ENCODE measurements at places on chromosomes 6 and 20.

DNA sequence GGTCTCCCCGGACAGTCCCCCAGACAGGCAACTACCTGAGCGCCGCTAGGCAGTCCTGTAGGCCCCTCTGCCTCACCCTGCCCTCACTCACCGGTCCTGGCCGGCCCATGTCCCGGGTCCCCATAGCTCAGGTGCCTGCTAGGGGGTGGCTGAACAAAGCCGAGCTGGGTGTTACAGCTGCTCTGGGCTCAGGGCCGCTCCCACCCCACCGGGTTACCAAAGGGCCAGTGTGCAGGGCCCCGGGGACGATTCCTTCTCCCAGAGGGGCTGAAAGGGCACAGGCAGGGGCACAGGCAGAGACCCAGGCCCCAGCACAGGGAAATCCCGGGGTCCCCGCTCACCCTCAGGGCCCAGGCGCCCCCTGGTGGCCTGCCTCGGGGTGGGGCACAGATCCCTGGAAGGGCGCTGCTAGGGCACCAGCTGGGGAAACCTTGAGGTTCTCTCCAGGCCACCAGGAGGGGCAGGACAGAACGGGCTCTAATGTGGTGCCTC, 118.4 kb downstream of the GRM4 start:
- DNase-seq, result no peak

DNA sequence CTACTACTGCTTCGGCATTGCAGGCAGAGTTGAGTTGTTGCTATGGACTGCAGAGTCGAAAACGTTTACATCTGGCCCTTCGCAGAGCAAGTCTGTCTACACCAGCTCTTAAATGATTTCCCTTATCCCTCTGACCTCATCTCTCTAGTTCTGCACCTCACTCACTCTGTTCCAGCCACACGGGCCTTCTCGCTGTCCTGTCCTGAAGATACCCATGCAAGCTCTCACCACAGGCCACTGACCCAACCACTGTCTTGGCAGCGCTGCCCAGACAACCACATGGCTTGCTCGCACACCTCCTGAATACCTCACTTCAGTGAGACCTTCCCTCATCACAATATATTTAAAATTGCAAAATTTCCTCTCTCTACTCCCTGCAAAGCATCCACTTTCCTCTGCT, 31.4 kb downstream of the B4GALT5 start:
- no peak for DNase-seq

DNA sequence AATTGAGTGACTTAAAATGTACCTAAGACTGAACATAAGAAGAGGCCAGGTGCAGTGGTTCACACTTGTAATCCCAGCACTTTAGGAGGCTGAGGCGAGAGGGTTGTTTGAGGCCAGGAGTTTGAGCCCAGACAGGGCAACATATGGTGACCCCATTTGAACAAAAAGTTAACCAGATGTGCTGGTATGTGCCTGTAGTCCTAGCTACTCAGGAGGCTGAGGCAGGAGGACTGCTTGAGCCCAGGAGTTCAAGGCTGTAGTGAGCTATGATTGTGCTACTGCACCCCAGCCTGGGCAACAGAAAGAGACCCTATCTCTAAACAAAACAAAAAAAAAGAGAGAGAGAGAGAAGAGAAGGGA, 10.1 kb upstream of the PAQR8 start:
- no peak for DNase-seq

DNA sequence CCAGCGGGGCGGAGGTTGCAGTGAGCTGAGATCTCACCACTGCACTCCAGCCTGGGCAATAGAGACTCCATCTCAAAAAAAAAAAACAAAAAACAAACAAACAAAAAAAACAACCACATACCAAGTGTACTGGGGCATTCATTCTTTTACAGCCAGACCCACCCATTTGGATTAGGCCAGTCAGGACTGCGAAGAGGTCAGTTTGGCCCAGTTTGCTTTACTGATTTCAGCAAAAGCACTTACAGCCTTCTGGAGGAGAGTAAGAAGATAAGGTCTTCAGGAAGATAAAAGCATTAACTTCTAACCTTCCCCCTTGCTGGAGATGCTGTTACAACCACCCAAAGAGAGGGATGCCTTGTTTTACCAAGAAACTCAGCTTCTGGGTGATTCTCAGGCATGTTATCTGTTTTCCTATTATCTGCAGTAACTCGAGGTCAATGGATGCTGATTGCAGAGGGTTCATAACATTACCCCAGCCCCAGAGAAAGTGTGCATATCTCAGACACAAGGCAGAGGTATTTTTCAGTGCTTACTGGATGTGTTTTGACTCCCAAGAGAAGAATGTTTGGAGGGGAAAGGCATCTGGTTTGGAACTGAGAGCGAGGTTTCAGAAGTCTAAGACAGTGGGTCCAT, 118.9 kb downstream of the RIN2 start:
- no peak for DNase-seq

DNA sequence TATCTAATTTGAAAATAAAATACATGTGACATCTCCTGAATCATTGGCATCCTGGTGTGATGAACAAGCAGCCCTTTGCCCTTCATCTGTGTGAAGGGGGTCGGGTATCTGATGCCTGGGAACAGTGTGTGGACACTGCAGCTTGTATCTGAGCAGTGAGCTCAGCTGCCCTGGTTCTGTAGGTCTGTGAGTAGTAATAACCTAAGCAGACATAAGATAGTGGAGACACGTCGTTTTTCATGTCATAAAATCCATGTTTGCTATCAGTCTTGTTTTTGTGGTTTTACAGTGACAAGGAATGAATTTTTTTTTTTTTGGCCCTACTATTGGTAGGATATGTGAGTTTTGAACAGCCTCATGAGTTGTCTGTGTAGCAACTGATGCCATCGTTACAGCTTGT, 133.0 kb downstream of the JARID2 start:
- DNase-seq, result no peak

- no peak for DNase-seq
Measured at GRCh38 chr6:52621631-52622030, 44.8 kb upstream of the TRAM2 start.

- no peak for DNase-seq
Measured at GRCh38 chr6:45477790-45478189, 100.1 kb upstream of the SUPT3H start.

- no peak for DNase-seq
Measured at GRCh38 chr6:166905013-166905412, 51.3 kb downstream of the RNASET2 start.

GRCh38 chr20:2742431-2742830, 49.9 kb downstream of the EBF4 start:
- no peak for DNase-seq

- no peak for DNase-seq
Measured at GRCh38 chr6:71603021-71603420, 283.3 kb upstream of the RIMS1 start.

Measured in NCI-H2081 treated with DMSO at 0.1 percent for 48 hours (cell line).